Vagina (tissue), 2 donors: ENCODE measurements at places on chromosomes 6 and 20.

GRCh38 chr20:57582432-57583288 lies 21.8 kb downstream of the PCK1 start:
- H3K4me1 ChIP-seq = peaks cover 20% of the 10 kb centered on the region
- peak overlapping the region; percentile 69 for H3K27ac ChIP-seq
- DNase-seq = no peak
- H3K36me3 ChIP-seq = no peaks in the 10 kb centered on the region
- no peaks in the 10 kb centered on the region for H3K27me3 ChIP-seq
- H3K4me3 ChIP-seq = peak overlapping the region; percentile 13

- H3K27me3 ChIP-seq = no peaks in the 10 kb centered on the region
- H3K4me1 ChIP-seq = peaks cover 51% of the 10 kb centered on the region
- H3K27ac ChIP-seq = peak overlapping the region; percentile 83
- no peak overlapping the region for H3K4me3 ChIP-seq
- DNase-seq = no peak
Measured at GRCh38 chr20:44705364-44706094, 9.6 kb upstream of the CCN5 start.

GRCh38 chr20:34164381-34164984 lies 52.4 kb upstream of the EIF2S2 start:
- no peak overlapping the region for H3K4me3 ChIP-seq
- no peaks in the 10 kb centered on the region for H3K4me1 ChIP-seq
- H3K27me3 ChIP-seq = no peaks in the 10 kb centered on the region
- no peaks in the 10 kb centered on the region for H3K36me3 ChIP-seq
- DNase-seq = no peak
- no peak overlapping the region for H3K27ac ChIP-seq

DNA sequence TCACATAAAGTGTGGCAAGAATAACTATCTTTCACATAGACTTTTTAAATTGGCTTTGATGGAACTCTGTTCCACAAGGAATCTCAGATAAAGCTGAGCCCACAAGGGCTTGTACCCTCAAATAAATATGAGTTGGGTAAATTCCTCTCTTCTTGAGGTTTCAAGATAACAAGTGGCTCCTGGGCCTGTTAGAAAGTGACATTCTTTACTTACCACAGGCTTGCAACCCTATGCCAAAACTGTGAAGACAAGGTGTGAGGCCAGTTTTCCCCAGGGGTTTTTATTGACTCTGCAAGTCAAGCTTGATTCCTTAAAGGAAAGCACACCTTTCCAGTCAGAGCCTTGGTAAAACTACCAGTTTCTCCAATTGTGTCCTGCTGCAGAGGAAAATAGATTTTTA lies 664.8 kb upstream of the GJE1 start:
- no peak overlapping the region for H3K4me3 ChIP-seq
- no peak overlapping the region for H3K27ac ChIP-seq

DNA sequence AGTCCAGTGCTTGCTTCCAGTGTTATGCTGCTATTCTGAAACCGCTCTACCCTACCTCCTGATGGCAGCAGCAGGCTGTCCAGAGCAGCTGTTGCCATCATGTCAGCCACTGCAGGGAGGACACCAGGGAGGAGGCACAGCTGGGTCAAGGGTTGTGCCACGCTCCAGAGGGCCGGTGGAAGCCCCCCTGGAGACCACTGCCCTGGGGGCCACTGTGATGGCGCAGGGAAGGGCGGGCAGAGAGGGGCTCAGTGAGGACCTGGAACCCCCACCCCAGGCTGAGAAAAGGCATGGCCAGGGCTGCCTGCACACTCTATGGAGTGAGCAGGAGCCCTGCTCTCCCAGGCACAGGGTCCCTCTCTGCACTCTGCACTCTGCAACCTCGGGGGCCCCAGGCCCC lies 271.3 kb upstream of the BTBD3 start:
- no peaks in the 10 kb centered on the region for H3K4me1 ChIP-seq
- H3K4me3 ChIP-seq = no peak overlapping the region

DNA sequence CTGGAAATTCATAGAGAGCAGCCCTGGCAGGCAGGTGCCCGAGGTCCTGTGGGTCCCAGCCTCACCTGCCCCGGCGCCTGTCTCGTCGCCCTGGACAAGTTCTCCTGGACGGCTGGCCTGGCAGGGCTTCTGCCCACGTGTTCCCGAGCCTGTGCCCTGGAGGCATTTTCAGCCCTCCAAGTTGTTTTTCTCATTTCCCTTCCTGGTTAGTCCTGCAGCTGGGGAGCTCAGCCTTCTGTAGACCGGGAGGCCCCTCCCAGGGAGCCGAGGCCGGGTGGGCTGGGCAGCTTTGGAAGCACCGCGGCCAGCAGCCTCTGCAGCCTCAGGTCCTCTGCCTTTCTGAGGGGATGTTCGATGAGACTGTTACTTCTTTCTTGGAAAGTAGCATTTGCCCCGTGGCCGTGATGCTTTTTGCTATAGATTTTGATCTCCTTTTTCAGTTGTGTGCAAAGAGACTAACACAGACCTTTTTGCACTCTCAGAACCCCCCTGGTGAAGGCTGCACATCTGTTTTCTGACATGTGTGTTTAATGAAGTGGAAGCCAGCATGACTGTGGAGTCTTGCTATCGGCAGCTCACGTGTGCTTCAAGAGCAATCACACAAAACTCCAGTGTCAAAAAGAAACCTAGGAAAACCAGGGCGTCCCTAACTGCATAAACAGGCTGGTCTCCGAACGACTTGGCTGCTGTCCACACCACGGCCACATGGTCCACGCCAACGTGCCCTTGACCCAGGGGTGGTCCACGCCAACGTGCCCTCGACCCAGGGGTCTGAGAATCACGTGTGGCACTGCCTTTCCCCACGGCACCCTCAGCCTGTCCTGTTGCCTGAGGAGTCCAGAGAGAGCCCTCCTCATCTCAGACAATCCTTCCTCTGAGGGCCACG lies 207.5 kb downstream of the SMOC2 start:
- H3K27me3 ChIP-seq = no peaks in the 10 kb centered on the region
- peaks cover 21% of the 10 kb centered on the region for H3K4me1 ChIP-seq
- no peak overlapping the region for H3K27ac ChIP-seq
- H3K4me3 ChIP-seq = no peak overlapping the region

DNA sequence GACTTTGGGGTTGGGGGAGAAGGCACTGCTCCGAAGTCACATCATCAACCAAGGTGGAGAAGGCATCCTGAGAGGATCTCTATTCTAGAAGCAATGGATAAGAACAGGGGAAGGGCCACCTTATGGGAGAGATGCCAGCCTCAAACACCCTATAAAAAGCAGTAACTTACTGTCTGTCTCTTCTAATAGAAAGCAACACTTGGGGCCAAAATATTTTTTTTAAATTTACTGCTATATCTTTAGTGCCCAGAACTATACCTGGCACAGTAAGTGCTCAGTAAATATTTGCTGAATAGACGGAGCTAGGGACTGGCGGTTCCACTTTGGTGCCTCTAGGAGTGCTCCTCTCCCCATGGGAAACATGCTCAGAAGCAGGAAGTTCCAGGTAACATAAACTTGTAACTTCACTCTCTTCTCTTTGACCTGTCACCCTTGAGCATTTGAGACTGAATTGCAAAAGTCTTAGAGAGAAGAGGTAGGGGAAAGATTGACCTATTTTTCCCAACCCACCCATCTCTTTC lies 807 bp upstream of the OTOR start:
- H3K36me3 ChIP-seq = no peaks in the 10 kb centered on the region
- no peak overlapping the region for H3K27ac ChIP-seq
- no peak for DNase-seq
- no peaks in the 10 kb centered on the region for H3K27me3 ChIP-seq
- no peaks in the 10 kb centered on the region for H3K4me1 ChIP-seq

- H3K27ac ChIP-seq = peak overlapping the region; percentile 68
- no peak for DNase-seq
- peaks cover 32% of the 10 kb centered on the region for H3K4me1 ChIP-seq
- H3K27me3 ChIP-seq = no peaks in the 10 kb centered on the region
- no peaks in the 10 kb centered on the region for H3K36me3 ChIP-seq
Measured at GRCh38 chr6:160139420-160139851, 17.8 kb downstream of the SLC22A1 start.

- H3K27ac ChIP-seq = no peak overlapping the region
- no peaks in the 10 kb centered on the region for H3K27me3 ChIP-seq
- no peaks in the 10 kb centered on the region for H3K36me3 ChIP-seq
- DNase-seq = no peak
- no peak overlapping the region for H3K4me3 ChIP-seq
Measured at GRCh38 chr6:135163440-135163738, 17.7 kb upstream of the MYB start.

DNA sequence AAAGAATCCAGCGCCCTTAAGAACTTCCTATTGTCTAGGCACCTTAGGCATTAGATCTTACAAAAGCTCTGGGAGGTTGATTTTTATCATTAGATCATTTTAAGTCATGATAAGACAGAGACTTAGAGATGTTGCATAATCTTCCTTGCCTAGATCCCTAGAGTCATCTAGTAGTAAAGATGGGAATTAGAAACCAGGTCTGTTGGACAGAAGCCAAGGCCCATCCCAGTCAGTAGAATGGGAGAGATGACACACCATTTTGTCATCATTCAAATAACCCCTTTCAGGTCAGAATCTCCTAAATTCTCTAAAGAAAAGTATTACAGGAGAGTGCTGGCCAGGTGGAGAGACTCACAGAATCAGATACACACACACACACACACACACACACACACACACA lies 579.1 kb downstream of the BMP2 start:
- H3K36me3 ChIP-seq = no peaks in the 10 kb centered on the region
- no peak for DNase-seq
- H3K27ac ChIP-seq = no peak overlapping the region
- no peaks in the 10 kb centered on the region for H3K4me1 ChIP-seq

DNA sequence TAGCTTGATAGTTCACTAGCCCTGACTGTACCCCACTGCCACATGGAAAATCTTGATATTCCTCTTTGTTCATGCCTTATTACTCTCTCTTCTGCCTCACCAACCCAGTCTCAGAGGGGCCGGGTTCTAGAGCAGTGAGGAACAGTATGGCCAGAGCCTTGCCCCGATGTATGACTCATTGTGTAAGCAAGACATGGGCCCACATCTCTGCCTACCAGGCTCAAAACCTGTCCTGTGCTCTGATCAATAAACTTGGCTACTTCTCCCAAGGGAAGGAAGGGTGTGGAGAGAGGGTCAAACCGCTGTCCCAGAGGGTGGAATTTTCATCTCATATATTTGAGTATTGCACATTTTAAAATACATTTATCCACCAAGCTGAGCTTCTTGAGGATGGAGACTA lies 91.7 kb downstream of the DNAH8 start:
- no peaks in the 10 kb centered on the region for H3K4me1 ChIP-seq
- H3K4me3 ChIP-seq = no peak overlapping the region
- H3K36me3 ChIP-seq = no peaks in the 10 kb centered on the region
- no peaks in the 10 kb centered on the region for H3K27me3 ChIP-seq

DNA sequence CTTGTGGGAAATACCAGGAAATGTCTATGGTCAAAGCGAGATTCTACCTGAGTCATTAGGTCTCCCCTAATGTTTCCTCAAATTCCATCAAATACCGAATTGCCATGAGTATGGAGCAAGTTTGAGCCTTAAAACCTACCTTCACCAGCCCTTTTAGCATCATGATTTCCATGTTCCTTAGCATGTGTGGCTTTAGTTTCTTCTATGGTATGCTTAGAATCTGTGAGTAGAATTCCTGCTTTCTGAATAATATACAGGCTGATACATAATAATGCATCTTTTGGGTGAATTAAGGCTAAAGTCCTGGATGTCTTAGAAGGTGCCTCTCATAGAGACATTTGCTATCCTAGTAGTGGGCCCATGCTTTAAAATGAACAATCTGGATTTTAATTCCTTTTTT lies 32.0 kb downstream of the TSPYL4 start:
- no peaks in the 10 kb centered on the region for H3K27me3 ChIP-seq
- H3K4me3 ChIP-seq = no peak overlapping the region
- no peaks in the 10 kb centered on the region for H3K4me1 ChIP-seq
- peaks cover 6% of the 10 kb centered on the region for H3K36me3 ChIP-seq
- no peak for DNase-seq

DNA sequence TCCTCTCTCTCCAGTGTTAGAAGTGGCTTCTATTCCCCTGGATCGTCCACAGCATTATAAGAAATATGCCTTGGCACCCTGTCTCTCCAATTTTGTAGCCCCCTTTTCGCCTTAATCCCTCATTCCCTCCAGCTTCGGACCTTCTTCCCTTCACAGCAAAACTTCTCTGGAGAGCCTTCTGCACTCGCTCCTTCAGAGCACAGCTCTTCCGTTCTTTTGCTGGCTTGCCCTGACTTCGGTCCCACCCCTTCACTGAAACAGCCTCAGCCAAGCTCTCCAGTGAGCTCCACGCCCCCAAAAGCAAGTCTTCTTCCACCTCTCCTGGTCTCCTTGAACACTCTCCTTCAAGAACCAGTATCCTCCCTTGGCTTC lies 134.7 kb upstream of the RNF24 start:
- no peak for DNase-seq
- H3K27me3 ChIP-seq = no peaks in the 10 kb centered on the region
- H3K27ac ChIP-seq = peak overlapping the region; percentile 64
- H3K4me3 ChIP-seq = peak overlapping the region; percentile 94

GRCh38 chr6:126180585-126180984 lies 159.3 kb upstream of the CENPW start:
- H3K4me1 ChIP-seq = peaks cover 17% of the 10 kb centered on the region
- H3K36me3 ChIP-seq = no peaks in the 10 kb centered on the region
- H3K4me3 ChIP-seq = no peak overlapping the region

GRCh38 chr20:2696646-2697045 lies 4.1 kb downstream of the EBF4 start:
- H3K27me3 ChIP-seq = no peaks in the 10 kb centered on the region
- no peak overlapping the region for H3K4me3 ChIP-seq
- H3K4me1 ChIP-seq = peaks cover 17% of the 10 kb centered on the region
- DNase-seq = peak; percentile 52
- no peaks in the 10 kb centered on the region for H3K36me3 ChIP-seq

DNA sequence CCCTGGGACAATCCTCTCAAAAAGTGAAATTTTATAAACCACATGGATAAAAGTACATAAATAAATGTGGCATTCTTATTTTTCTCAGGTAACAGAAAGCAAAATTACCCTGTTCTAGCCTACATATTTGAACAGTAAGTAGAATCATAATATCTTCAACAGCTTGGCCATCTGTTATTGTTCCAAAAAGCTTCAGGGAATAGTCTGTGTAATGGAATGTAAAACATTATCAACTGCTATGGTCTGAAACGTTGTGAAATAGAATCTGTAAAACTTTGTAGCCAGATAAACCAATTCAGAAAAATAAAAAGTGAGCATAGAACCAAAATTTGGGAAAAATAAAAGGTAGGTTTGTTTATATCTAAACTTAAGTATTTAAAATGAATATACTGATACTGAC lies 114.7 kb downstream of the THEMIS start:
- H3K27me3 ChIP-seq = no peaks in the 10 kb centered on the region
- no peaks in the 10 kb centered on the region for H3K4me1 ChIP-seq
- no peaks in the 10 kb centered on the region for H3K36me3 ChIP-seq
- no peak for DNase-seq
- no peak overlapping the region for H3K4me3 ChIP-seq

DNA sequence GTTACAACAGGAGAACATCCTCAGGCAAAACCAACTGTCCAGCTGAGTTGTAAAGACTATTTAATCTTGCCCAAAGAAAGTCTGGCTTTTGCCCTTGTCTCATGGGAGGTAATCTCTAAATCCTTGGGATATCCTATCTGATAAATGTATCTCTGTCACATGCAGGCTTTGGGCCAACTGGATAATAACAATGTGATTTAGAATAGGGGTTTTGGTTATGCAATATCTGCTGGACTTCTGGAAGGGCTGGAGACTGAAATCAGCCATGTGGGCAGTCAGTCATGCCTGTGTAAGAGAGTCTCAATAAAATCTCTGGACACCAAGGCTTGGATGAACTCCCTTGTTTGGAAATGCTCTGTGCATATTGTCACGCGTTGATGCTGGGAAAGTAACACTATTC lies 56.3 kb upstream of the PRL start:
- no peaks in the 10 kb centered on the region for H3K36me3 ChIP-seq
- H3K27ac ChIP-seq = no peak overlapping the region
- DNase-seq = no peak
- H3K27me3 ChIP-seq = no peaks in the 10 kb centered on the region
- peaks cover 8% of the 10 kb centered on the region for H3K4me1 ChIP-seq
- no peak overlapping the region for H3K4me3 ChIP-seq
